ENCODE measurements at places on chromosomes 7 and 10.

- no peak for DNase-seq
These were observed 18.5 kb downstream of the ANTXRL start for GRCh38 chr10:46305079-46305818.

DNA sequence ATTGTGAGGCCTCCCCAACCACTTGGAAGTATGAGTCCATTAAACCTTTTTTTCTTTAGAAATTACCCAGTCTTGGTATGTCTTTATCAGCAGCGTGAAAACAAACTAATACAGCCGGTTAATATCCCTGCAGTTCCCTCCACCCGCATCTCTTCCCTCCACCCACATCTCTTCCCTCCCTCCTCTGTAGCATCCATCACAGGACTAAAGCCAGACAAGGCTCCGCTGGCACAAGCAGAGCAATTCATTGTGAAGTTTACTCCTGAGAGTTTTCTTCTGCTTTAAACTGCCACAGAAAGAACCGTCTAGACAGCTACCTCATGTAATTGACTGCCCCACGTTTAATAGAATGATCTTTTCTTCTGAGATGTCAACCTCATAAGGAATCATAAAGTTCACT lies 131.5 kb downstream of the KIAA1217 start:
- DNase-seq = no peak

DNA sequence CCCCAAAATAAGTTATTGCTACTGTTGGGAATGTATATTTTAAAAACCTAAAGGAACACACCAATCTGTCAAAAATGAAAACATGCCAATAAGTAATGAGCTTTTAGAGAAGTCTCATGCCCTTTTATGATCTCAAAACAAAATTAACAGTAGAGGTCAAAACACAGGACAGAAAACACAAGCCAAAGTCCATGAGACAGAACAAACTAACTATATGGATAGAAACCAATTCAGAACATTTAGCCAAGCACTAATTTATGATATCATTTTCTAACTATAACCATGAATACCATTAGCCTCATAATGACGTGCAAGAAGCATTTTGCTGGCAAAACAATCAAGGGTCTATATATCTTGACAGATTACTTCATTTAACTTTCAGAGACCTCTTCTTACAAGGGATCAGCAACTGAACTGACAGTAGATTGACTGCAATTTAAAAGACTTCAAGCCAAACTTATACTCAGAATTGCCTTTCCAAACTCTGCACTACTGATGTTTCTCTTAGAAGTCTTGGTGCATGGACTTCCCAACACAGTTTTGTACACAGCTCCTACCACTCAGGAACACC lies 200.9 kb downstream of the DOCK4 start:
- DNase-seq = no peak

DNA sequence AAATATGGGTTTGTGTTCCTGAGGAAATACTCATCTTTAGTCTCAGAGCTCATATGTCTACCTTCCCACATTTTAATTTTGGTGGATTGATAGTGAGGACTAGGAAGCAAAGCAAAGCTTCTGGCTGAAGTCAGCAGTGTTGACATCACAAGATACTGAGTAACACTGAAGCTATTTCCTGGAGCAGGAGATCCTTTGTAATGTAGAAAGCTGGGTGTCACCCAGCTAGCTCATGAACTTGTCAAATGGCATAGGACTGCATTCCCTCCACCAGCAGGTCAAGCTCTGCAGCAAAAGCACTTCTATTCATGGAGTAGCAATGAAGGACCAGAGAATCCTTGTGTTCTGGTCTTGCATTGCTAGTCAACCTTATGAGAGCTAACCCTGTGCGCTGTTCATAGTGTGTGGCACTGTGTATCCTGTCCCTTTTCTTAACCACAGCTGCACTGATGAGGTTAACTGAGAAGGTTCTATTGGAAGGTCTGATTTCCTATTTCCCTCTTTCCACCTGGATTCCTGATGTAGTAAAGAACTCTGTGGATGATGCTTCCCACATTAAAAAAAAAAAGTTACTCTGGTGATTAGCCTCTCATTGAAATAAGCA lies 94.8 kb upstream of the ZNF804B start:
- DNase-seq = no peak

DNA sequence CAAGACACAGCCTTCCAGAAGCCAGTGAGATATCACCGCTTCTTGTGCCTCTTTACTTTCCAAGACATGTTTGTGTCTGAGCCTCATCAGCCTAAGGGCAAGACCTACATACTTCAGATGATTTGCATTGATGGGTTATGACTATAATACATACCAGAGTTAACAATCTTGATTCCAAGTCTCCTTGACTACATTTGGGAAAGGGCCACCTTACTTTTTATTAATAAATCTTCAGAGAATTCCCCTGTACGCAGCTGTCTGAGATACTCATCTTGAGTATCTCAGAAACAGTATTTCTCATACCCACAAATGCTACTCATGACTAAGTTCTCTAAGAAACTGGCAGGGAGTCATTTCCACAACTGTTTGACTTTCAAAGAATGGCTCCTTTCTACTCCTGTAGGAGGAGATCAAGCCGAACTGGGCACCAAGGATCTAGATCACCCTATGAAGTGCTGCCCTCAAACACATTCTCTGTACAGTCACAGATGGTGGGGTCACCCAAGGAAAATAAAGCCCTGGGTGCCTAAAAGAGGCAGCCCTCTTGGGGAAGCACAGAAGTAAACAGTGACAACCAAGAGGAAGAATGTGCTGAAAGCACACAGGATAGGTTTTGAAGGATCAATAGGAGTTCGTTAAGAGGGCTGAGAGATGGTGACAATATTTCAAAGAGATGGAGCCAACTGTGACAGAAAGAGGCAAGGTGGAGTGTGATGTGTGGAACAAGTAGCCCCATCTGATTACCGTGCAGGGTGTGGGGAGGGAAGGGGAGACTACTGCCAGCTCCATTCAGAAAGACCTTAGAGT lies 138.9 kb downstream of the JAZF1 start:
- peak; percentile 63 for DNase-seq

DNA sequence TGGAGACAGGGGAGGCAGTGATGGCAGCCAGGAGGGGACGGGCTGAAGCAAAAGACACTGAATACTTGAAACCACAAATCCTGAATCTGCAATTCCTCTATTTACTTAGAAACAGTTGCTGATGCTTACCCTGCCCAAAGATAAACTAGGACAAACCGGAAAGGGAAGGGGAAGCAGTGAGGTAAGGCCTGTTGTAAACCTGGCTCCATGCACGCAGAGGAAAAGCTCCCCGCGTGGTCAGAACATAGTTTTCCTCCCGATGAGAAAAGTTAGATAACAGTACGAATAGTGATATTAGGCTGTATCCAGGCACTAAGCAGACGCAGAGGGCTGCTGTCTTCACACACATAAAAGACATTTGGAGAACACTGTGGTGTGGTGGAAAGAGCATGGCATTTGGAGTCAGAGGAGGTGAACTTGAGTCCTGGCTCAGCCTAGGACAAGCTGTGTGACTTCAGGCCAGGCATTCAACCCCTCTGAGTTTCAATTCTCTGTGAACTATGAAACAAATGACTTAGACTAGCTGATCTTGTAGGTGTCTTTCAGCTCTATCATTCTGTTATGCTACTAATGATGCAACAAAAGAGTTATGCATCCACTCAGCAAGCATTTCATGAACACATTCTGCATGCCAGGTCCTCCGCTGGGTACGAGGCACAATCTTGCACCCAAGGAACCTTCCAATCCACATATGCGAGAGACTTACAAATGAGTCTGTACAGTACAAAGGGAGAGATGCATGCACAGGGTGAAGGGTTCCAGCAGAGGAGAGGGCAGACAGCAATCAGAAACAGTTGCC lies 80.9 kb downstream of the SORBS1 start:
- no peak for DNase-seq

- DNase-seq = no peak
These were observed 7.1 kb downstream of the SPOCK2 start for GRCh38 chr10:72081210-72081609.

GRCh38 chr7:133781486-133782090 lies 345.6 kb upstream of the LRGUK start:
- DNase-seq = no peak

- peak; percentile 85 for DNase-seq
These were observed 61.1 kb downstream of the JCAD start for GRCh38 chr10:29998142-29998808.

DNA sequence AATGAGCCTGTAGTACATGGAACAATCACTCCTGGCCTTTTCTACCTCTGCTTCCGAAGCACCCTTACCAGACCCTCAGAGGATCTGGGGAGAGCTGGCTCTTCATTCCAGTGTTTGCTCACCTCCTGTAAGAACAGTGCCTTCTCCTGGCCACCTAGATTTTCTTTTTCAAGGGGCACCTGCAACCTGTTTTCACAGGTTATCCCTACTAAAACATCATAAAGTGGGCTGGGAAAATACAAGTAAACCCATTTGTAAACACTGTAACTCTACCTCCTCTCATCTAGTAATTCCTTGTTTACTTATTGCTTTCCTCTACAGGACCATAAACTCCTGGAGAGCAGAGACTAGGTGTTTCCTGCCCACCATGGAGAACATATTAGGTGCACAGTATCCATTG lies 1.1 kb downstream of the PIK3AP1 start:
- no peak for DNase-seq

GRCh38 chr7:149783386-149784250 lies 10.2 kb upstream of the ZNF467 start:
- DNase-seq = no peak

DNA sequence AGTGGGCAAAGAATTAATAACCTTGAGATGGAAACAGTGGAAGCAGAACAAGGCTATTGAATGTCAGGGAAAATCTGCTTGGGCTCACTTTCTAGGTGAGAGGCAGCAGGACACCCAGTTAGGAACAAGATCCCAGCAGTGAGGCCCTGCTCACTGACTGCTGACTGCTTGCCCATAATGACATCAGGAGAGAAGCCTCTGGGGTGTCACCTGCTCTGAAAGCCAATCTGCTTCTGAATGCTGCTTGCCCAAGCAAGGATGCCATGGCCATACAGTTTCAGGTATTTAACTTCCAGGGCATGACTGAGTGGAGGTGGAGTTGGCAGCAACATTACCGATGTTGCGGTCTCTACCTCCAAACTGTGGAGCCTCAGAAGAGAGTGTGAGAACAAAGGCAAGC lies 11.7 kb upstream of the WAPL start:
- no peak for DNase-seq

DNA sequence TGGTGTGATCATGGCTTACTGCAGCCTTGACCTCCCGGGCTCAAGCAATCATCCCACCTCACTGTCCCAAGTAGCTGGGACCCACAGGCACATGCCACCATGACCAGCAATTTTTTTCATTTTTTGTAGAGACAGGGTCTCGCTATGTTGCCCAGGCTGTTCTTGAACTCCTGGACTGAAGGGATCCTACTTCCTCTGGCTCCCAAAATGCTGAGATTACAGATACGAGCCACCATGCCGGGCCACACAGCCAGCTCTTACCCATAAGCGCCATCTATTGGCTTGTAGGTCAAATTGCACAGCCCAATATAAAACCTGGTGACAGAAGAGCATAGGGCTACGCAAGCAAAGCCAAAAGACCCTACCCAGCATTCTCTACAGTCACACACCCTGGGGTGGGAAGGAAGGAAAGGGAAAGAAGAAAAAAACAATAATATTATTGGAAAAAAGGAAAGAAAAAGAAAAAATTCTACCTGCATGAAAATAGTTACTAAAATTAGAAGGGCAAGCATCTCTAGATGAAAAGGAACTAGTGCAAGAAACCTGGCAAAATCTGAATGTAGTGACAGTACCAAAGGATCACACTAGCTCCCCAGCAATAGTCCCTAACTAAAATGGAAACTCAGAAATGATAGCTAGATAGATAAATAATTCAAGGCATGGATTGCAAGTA lies 29.4 kb upstream of the AMPH start:
- peak; percentile 61 for DNase-seq
